WTC11 (cell line): ENCODE measurements at places on chromosomes 11 and 22. TPM values are rescaled to one million over a fixed set of nuclear protein-coding genes. Genes with fewer than 3 reads are reported as not detected.

The ZNF143 gene
- total RNA-seq: 34.0 to 35.8 TPM (median 34.0 TPM) in 3 replicates

The HIC2 gene
- 30.4 to 33.3 TPM (median 31.2 TPM) in 3 replicates for total RNA-seq

The CNGA4 gene
- 0.35 to 0.82 TPM (median 0.50 TPM) in 3 replicates for total RNA-seq

The POLR2L gene
- total RNA-seq: 138 to 152 TPM (median 144 TPM) in 3 replicates

The HTR3B gene
- total RNA-seq: not detected in 3 replicates

The TRIM64 gene
- total RNA-seq: not detected in 3 replicates

The TYR gene
- total RNA-seq: not detected in 3 replicates

The INS gene
- 0.44 to 0.62 TPM in 2 of 3 replicates, not detected in the other for total RNA-seq

The GNG3 gene
- total RNA-seq: 3.5 to 6.0 TPM (median 3.9 TPM) in 3 replicates

The TTC28 gene
- total RNA-seq: 12.1 to 13.5 TPM (median 13.0 TPM) in 3 replicates
